Endodermal cell (in vitro differentiated cells): ENCODE measurements at places on chromosomes 2 and 18. TPM values are rescaled to one million over a fixed set of nuclear protein-coding genes. Genes with fewer than 3 reads are reported as not detected.

- H3K4me1 ChIP-seq, result no peaks in the 10 kb centered on the region
- peaks cover 74% of the 10 kb centered on the region for H3K27me3 ChIP-seq
- H3K27ac ChIP-seq, result no peak overlapping the region
- DNase-seq, result no peak
These were observed 1603.3 kb upstream of the ZEB2 start for GRCh38 chr2:146123256-146123655.

DNA sequence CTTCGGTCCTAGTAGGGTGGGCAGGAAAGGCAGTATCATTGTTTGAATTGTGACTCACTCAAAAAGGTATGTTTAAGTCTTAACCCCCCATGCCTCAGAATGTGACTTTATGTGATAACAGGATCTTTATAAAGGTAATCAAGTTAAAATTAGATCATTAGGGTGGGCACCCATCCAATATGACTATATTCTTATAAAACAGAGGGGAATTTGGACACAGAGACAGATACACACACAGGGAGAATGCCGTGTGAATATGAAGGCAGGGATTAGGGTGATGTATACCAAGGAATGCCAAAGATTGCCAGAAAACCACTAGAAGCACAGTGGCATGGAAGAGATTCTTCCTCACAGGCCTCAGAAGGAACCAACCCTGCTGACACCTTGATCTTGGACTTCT, 281.8 kb downstream of the CLIP4 start:
- H3K27me3 ChIP-seq, result no peaks in the 10 kb centered on the region
- no peak overlapping the region for H3K27ac ChIP-seq
- DNase-seq, result no peak
- H3K4me3 ChIP-seq, result no peak overlapping the region

DNA sequence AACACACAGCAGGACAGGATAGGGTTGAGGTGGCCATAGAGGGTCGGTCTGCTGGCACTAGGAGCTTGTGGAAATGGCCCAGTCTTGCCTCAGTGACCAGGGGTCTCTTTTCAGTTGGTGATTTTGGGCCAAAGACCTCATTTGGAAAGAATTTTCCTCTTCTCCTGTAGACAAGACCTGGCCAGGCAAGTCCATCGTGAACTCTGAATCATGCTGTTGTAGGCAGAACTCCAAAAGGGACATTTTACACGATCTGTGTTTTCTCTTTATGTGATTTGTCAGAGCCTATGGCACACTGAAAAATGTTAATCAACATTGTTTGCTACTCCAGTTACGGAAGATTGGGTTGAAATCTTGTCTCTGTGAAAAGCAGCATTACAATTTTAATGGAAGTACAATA, 126.1 kb upstream of the PXDN start:
- no peaks in the 10 kb centered on the region for H3K4me1 ChIP-seq
- H3K4me3 ChIP-seq, result no peak overlapping the region
- no peaks in the 10 kb centered on the region for H3K36me3 ChIP-seq
- no peak overlapping the region for H3K27ac ChIP-seq

DNA sequence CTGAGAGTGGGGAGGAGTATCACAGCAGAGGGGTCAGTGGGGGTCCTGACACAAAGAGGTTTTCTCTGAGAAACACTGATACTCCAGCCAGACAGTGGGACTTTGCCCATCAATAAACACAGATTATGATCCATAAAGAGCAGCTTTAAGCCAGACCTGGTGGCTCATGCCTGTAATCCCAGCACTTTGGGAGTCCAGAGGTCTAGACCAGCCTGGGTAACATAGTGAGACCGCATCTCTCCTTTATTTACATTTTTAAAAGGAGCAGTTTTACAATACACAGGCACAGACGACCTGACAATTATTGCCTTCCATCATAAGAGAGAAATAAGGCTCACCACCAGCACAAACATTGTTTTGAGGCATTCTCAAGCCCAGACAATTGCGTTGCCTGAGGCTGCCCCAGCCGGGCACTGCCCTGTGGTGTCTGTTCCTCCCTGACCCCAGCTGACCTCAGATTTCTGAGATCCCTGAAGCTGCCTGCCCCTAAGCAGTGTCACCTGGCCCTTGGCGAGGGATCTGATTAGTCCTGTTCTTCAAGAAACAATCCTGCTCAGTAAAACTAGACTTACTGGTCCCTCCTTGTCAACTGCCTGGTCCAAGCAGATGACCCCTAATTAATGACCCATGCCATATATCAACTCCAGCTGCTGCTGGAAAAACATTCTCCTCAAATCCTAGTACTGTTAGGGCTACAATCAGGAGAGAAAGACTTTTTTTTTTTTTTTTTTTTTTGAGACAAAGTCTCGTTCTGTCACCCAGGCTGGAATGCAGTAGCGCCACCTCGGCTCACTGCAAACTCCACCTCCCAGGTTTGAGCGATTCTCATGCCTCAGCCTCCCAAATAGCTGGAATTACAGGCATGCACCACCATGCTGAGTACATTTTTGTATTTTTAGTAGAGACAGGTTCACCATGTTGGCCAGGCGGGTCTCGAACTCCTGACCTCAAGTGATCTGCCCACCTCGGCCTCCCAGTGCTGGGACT, 59.4 kb upstream of the SOS1 start:
- no peaks in the 10 kb centered on the region for H3K36me3 ChIP-seq
- H3K27me3 ChIP-seq, result no peaks in the 10 kb centered on the region
- H3K4me3 ChIP-seq, result no peak overlapping the region
- H3K4me1 ChIP-seq, result no peaks in the 10 kb centered on the region

DNA sequence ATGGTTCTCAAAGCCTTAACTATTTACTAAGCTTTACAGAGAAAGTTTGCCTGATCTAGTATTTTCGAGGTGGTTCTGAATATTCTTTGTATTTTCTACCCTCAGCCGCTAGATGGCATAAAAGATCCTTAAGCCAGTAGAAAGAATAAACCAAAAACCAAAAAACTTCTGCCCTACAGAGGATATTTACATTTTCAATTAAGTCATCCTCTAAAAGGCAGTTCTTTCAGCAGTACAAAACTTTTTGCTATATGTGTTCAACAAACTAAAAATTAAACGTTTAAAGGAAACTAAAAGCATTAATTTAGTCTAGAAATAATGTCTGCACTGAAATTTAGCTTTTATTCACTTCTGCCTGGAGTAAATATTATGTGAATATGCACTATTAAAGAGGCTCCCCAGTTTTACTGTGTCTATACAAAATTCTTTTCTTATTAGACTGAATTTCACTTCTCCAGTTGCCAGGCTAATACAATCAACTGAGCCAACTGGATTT, 297.5 kb downstream of the PIEZO2 start:
- no peak for DNase-seq
- H3K27me3 ChIP-seq, result no peaks in the 10 kb centered on the region
- H3K4me1 ChIP-seq, result no peaks in the 10 kb centered on the region
- no peak overlapping the region for H3K4me3 ChIP-seq
- H3K36me3 ChIP-seq, result no peaks in the 10 kb centered on the region

DNA sequence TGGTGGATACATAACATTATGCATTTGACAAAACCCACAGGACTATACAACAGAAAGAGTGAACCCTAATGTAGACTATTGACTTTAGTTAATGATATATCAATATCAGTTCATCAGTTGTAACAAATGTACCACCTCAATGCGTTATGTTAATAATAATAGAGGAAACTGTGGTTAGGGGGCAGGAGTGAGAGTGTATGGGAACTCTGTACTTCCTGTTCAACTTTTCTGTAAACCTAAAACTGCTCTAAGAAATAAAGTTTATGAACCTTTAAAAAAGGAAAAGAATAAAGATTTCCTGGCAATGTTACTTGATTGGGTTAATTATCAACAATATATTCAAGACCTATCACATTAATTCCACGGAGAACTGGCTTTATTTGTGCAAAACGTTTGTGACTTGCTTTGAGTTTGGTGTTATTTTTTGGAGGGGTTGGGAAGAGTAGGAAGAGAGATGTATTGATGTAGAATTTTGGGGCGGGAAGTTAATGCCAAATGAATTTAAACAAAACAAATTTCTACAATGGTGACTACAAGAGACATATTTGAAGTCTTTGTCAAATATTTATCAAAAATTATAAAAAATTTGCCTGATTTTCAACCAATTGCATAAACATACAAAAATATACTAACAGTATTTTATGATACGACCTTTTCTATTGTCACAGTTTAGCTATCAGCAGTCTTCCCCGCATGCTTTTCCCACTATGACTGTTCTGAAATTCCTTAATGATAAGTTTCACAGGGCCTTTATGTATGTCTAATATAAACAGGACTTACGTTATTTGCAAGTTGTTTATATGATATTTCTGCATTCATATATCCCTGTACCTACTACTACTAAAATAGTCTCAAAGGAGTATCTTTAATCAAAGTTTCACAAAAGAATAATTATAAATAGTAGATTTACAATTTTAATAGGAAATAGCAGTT, 2.1 kb upstream of the RTN4 start:
- no peak overlapping the region for H3K27ac ChIP-seq
- H3K4me3 ChIP-seq, result peak overlapping the region; percentile 86
- H3K36me3 ChIP-seq, result peaks cover 7% of the 10 kb centered on the region
- DNase-seq, result no peak

- no peak overlapping the region for H3K4me3 ChIP-seq
- H3K27ac ChIP-seq, result peak overlapping the region; percentile 51
- peak; percentile 69 for DNase-seq
- H3K36me3 ChIP-seq, result peaks cover 56% of the 10 kb centered on the region
These were observed 131.4 kb downstream of the MSH2 start for GRCh38 chr2:47534179-47534919.

- H3K4me1 ChIP-seq, result no peaks in the 10 kb centered on the region
- H3K27me3 ChIP-seq, result no peaks in the 10 kb centered on the region
- H3K36me3 ChIP-seq, result no peaks in the 10 kb centered on the region
- no peak for DNase-seq
These were observed 418.6 kb downstream of the TRIB2 start for GRCh38 chr2:13135369-13135768.

Gene STARD7
- 65.6 to 145 TPM (median 143 TPM) in 3 replicates for total RNA-seq

Gene TM4SF20
- total RNA-seq, result not detected in 2 replicates

Gene ERICH2
- total RNA-seq, result 6.6 to 19.2 TPM (median 18.3 TPM) in 3 replicates
